ENCODE measurements at places on chromosomes 16 and 17.

DNA sequence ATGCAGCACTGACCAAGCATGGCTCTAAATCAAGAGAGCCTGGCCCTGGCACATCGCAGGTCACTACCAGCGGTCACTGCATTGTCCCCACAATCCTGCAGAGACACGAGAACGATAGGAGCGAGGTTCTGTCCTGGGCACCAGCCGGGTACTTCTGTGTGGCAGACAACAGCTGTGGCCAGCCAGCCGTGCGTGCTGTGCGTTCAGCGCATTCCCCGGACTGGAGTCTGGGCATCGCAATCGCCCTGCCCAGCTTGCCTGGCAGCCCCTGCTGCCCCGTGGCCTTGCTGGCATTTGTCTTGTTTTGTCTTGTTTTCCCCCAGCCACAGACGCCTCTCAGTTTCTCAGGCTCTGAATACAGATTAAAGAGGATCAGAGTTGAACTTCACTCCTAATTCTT, 33.9 kb downstream of the COTL1 start:
- no peak for DNase-seq

GRCh38 chr17:78122931-78123249, 5.7 kb downstream of the TMC6 start:
- DNase-seq = no peak

- DNase-seq = no peak
These were observed 98.7 kb downstream of the HS3ST2 start for GRCh38 chr16:22912654-22913053.

GRCh38 chr17:27352448-27353032, 58.6 kb downstream of the WSB1 start:
- no peak for DNase-seq

DNA sequence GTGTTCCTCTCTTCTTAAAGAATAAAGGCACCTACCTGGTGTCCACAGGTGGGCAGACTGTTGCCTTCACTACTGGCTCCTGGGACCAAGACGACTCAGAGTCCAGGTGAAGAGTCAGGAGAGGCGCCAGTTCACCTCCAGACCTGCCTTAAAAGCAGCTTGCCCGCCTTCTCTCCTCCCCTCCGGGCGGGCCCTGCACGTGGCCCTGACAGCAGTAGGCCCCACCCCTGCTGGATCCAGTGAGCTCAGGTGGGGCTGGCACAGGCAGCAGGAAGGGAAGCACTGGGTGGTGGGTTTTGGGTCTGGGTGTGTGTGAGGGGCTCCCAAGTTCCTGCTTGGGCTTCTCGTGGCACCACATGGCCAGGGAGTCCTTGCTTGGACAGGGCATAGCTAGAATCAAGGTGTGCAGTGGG, at the start of gene TNS4:
TSS of gene TNS4 (minus strand) at position 125 of the 413 bp plus-strand sequence. CDS start 5,198 bp downstream, outside the sequence.
- no peak for DNase-seq

DNA sequence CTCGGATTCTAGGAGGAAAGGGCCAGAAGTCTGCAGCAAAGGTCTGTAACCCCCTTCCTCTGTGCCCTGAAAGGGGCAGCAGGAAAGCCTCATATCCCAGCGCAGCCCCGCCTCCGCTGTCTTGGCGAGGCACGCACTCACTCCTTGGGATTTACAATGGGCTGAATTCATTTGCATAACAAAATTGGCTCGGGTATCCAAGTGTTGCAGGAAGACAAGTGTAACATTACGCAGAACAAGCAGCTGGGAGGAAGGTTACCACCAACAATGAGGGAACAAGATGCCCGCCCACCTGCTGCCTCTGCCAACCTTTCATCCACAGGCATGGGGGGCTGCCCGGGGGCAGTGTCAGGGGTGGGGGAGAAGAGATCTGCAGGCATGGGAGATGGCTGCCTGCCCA, 130.4 kb downstream of the MRM1 start:
- DNase-seq = peak; percentile 22

DNA sequence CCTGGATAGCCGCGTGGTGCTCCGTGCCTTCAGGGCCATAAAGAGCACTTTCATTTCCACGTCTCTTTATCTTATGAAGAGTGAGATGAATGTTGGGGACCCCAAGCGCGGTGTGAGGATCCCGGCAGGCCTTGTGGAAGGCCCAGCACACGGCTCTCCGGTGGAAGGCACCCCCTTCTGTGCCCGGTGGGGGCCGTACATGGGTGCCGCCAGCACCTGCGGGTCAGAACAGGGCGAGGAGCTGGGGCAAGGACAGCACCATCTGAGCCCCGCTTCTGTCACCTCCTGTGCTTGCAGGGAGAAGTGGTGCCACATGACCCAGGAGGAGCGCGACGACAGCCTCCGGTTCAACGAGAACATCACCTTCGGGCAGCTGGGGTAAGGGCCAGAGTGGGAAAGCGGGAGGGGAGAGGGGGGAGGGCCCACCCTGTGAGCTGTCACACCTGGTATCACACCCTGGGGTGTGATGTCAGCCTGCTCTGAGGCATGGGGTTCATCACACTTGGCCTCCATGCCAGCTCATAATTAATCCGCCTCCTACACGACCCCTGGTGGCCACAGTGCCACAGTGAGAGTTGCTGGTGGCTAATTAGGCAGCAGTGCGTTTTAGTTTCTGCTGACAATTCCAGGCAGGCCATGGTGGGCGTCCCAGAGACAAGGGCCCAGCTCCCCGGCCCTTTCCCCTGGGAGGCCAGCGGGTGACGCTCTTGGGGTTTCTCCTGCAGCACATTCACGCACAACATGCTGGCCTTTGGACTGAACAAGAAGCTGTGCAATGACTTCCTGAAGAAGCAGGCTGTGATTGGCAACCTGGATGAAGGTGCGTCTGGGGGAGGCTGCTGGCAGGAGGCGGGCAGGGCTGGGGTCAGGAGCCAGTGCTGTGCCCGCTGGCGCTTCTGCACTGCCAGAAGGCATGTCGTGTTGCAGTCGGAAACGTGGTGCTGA, 25.7 kb downstream of the CIBAR2 start:
- peak; percentile 15 for DNase-seq

GRCh38 chr16:55328611-55329569, 4.9 kb downstream of the IRX6 start:
- DNase-seq = no peak

- no peak for DNase-seq
These were observed 77.2 kb downstream of the BRIP1 start for GRCh38 chr17:61786088-61786487.

- DNase-seq = no peak
These were observed 383.8 kb downstream of the ZFHX3 start for GRCh38 chr16:72664056-72664508.

DNA sequence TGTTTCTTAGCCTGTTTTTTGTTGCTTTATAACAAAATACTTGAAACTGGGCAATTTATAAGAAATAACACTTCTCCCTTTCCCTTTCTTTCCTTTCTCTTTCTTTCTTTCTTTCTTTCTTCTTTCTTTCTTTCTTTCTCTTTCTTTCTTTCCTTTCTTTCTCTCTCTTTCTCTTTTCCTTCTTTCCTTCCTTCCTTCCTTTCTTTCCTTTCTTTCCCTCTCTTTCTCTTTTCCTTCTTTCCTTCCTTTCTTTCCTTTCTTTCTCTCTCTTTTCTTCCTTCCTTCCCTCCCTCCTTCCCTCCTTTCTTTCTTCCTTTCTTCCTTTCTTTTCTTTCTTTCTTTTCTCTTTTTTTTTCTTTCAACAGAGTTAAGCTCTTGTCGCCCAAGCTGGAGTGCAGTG, 27.8 kb downstream of the FAM20A start:
- DNase-seq = no peak

GRCh38 chr17:40437095-40437732, 6.0 kb upstream of the IGFBP4 start:
- DNase-seq = no peak

DNA sequence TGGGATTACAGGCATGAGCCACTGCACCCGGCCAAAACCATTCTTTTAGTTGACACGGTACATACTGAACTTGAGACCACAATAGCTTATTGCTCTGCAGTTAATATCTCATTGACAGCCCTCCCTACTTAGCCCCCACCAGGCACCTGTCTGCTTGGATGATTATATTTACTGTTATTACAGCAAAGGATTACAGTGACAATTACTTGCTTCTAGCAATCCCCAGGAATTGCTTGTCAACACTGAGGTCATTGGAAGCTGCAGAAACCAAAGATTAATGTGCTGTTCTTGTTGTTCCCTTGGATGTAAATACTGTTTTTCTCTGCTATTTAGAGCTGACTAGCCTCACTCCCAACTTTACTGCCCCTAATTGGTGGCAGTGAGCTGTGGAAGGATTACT, 211.2 kb downstream of the LGALS9B start:
- DNase-seq = no peak

DNA sequence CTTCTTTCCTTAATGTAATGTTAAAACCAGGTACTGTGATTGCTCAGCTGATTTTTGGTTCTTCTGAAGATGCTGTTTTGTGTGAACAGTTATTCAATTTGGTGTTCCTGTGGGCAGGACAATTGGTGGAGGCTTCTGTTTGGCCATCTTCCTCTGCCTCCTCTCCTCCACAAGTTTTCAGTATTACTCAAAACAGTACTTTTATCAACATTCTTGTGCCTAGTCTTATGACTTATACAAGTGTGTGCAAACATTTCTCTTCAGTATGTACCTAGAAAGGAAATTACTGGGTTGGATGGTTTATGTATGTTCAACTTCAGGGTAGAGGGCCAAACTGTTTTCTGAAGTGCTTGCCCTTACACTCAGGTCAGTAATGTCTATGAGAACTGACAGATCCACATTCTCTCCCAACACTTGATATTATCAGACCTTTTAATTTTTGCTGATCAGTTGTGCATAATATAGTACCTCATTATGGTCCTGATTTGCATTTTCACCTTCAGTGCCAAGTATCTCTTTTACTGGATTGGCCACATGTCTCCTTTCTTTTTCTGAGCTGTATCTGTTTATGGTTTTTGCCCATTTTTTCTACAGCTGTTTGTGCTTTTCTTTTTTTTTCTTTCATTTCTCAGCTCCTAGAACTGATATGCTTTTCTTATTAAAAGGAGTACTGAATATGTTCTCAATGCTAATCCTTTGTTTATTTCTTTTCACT, 50.9 kb downstream of the ERCC4 start:
- DNase-seq = no peak

- DNase-seq = no peak
These were observed at the start of gene EVI2B for GRCh38 chr17:31313982-31314781. TSS of gene EVI2B (minus strand) at chr17:31314054. CDS start at chr17:31305609, 8,445 bp downstream.

DNA sequence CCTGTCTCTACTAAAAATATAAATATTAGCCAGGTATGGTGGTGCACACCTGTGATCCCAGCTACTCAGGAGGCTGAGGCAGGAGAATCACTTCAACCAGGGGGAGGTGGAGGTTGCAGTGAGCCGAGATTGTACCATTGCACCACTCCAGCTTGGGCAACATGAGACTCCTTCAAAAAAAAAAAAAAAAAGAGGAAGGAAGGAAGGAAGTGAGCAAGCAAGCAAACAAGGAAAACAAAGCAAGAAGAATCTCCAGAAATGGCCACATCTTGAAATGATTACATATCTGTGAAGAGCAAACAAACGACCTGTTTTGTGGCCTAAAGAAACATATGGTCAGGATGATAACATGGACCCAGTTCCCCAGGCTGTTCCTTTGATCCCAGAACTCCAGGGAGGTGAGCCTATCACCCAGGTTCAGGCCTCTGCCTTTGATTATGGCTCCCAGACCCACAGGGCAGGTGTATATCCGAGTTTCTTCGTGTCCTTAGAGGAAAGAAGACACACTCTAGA, 8.9 kb downstream of the ACOX1 start:
- DNase-seq = no peak

DNA sequence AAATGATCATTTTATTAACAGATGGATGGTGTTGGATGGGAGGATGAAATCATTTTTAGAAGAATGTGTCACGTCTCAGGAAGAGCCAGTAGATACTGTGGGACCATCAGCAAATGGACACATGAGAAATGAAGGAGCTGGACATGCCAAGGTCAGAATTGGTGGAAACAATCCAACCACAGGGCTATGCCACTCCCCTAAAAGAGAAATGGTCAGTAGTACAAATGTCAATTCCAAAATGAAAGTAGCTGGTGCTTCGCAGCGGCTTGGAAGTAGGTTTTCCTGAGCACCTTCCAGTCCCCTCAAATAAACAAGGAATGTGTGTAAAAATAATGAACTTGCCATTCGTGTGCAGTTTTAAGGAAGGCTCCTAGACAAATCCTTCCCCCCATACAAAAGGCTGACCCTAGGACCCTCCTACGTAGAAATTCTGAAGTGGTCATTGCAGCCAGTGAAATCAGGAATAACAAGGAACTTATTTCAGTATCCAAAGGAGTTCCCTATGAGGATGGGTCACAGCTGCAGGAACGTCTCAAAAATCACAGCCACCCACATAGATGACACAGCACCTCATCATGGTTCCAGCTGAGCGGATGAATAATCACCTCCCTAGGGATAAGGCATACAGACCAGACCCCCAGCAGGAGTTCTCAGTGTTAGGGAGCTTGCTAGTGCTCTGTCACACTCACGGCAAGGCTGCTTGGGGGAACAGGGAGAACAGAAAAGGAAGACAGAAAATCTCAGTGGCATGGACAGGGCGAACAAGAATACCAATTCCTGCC, 239.2 kb downstream of the HS3ST3A1 start:
- no peak for DNase-seq

- DNase-seq = no peak
These were observed 28.3 kb upstream of the FAAP100 start for GRCh38 chr17:81580481-81580880.

- DNase-seq = no peak
These were observed 555 bp downstream of the TTYH2 start for GRCh38 chr17:74213861-74214391.

- no peak for DNase-seq
These were observed 3.6 kb downstream of the ALDH3A1 start for GRCh38 chr17:19744492-19744891.

DNA sequence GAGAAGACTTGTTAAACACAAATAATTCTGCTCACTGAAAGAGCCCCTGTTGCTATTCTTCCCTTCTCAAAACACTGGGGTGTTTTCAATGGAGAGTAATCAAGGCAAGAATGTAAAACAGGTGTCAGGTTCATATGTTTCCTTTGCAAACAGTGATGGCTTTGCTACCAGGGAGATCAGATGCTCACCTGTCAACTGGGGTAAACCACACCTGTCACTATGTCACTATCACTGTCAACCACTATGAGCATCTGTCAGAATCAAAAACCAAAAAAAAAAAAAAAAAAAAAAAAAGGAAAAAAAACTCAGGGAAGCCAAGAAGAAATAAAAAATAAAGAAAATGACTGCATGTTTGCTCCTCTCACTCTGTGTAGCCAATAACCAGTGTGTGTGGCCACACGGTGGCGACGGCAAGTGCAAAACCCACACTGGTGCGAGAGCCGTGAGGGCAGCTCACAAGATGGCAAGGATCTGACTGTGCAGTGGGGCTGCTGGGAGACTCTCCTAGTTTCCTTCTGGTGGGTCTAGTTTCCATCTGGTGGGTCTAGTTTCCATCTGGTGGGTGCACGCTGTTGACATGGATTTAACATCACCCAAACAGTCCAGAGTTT, 22.7 kb downstream of the USP22 start:
- DNase-seq = peak; percentile 23

- DNase-seq = no peak
These were observed 7.3 kb upstream of the TSPOAP1 start for GRCh38 chr17:58335779-58336455.
